ENCODE measurements at places on chromosomes 11 and 22.
A peak's percentile ranks its signal among the peaks of the same experiment; 100 is the strongest.

GRCh38 chr22:22939588-22940368 lies 52.2 kb downstream of the IGLL5 start:
- no peak for DNase-seq

DNA sequence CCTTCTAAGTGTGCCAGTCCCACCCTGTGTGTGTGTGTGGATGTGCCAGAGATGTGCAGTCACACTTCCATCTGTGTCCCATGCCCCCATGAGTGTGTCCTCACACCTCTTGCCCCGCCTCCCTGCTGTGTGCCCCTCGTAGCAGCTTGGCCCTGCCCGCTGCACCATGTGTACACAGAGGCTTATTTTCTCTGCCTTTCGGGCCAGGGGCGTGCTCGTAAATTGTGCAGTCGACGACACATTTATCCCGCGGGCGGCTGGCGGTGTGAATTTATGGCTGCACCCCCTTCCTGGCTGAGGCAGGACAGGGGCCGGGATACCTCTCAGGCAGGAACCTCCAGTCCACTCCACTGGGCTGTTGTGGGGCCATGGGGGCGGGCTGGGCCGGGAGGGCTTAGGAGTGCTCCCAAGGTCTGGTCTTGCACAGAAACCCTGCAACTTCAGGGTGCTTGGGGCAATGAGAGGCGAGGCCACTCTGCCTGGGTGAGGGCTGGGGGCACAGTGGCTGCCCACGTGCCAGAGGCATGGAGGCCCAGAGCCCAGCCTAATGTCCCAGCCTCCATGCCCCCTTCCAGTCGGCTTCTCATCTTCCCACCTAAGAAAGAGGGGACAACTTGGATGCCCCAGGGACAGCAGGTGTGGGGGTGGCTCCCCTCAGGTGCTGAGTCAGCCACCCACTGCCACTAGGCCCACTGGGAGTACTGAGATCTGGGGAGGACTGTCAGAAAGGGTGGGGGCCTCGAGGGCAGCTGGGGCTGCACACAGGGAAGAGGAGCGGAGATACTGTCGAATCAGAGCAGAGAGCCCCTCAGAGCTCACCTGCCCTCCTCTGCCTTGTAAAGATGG lies 12.5 kb downstream of the GP1BB start:
- DNase-seq = no peak

DNA sequence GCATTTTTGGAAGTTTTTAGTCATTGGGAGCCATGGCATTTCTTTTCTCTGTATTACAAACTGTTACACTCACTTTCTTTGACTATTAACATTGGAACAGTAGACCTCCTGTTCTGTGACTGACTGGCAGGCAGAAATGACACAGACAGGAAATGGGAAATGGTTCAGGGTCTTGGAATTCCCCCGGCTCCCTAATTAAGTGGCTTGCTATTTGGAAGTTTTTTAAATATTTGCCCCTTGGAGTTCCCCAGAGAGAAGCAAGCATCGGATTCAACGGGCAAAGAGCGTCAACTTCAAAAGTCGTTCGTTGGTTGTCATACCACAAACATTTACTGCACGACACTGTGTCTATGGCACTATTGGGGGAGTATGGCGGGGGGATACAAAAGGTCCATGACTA lies 1.1 kb upstream of the BIRC2 start:
- peak; percentile 57 for DNase-seq

GRCh38 chr22:17884084-17884483 lies 109.8 kb upstream of the BID start:
- DNase-seq = no peak

Data from erythroblast (primary cell).